Stimulated activated CD8-positive, alpha-beta memory T cell treated with anti-CD3 and anti-CD28 coated beads, Interleukin-12 subunit alpha, Interleukin-12 subunit beta, amount 100 ng/mL, for 1 hour (primary cell): ENCODE measurements at places on chromosomes 7 and 10.
A peak's percentile ranks its signal among the peaks of the same experiment; 100 is the strongest.

DNA sequence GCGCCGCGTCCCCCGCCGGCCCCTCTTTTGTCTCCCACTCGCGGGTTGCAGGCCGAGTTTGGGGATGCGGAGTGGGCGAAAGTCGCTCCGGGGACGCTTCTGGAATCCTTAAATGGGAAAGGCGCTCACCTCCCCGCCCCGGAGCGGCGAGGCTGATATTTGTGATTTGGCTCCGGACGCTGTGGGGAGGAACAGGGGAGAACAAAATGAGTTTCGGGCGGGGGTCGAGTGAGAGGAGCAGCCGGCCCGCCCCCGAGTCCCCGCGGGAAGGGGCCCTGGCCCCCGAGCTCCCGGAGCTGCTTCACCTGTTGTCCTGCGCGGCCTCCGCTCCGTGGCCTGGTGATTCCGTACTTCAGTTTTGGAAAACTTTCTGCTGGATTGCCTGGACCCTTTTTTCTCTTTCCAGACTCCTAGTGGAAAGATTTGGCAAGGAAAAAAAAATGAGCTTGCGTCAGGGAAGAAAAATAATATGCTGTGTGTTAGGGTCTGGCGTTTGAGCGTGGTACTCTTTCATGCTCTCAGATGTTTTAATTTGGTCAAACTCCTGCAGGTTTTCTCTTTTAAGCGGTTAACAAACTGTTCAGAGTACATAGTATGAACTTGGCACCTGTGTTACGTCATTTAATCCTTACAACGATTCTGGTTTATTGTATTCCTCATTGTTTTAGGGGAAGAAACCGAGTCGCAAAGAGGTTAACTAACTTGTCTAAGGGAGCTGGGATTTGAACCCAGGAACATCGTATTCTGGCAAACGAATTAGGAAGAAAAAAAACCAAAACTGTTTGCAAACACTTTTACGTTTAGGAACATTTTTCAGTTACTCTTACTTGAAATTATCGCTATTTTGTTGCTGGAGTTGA is 924 bp downstream of the BMPR1A start:
- DNase-seq: no peak

- DNase-seq: no peak
Measured at GRCh38 chr7:89072081-89072480, 276.5 kb upstream of the TEX47 start.

DNA sequence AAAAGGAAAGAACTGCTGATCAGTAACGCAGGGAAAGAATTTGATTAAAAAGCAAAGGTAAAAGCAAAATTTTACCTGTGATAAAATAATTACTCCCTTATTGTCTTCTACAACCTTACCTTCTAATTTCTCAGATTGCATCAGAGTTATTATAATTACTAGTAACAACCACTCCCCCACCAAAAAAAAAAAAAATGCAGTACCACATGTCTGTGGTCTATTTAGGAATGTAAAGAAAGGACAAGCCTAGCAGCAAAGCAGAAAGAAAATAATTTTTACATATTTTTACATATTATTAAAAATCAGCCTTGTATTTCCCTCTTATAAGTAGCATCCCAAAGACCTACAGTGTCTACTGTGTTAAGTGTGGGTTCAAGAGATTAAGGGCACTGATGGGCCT is 430.4 kb downstream of the TFEC start:
- DNase-seq: no peak

DNA sequence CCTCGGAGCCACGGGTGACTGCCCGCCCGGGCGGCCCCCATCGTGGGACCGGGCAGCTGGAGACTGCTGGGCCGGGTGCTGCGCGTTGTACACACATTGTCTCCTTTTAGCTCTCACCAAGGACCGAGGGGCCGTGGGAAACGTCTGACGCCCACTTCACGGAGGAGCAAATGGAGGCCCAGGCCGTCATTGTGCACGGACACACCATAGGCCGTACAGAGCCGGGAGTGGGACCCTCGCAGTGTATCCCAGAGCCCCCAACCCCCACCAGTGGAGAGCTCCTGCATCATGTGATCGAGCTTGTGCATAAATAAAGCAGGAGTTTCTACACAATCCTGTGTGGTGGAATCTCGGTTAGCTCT is 722 bp downstream of the DENND10 start:
- no peak for DNase-seq

DNA sequence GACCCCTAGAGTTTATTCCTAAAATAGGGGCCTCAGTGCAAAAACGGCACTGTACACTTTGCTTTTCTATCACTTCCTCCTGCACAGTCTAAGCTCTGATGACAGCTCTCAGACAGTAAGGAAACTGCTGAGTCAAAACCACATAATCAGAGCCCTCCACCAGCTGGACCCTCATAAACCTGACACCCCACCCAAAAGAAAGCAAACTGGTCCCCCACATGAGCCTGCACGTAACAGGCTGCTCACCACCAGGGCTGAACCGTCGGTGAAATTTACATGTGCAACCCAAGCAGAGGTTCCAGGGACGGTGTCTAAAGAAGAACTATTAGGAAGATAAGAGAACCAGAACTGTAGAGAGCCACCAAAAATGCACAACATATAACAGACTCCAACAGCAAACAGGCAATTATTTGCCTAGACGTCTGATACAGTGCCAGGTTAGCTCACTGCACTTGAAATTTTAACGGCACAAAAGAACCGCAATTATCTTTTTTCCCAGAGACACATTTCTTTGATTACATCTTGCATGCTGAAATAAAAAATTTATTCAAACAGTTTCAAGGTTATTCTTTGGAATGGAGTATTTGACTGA is 19.6 kb downstream of the SGMS1 start:
- no peak for DNase-seq

DNA sequence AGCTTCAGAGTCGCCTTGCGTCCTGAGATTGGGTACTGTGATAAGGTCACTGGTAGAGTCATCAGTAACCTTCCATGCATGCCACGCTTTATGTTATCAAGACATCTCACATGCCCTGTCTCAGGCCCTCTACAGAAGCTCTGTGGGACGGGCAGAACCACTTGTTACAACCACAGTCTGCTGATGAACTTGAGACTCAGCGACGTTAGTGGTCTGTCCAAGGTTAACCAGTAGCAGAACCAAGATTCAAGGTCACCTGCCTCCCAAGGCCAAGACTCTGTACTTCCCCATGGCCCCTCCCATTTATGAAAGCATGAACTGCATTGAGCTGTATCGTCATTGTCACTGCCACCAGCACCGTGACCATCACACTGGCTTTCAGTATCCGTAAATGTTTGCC is 15.0 kb downstream of the IQCE start:
- no peak for DNase-seq

GRCh38 chr10:83078160-83078559 is 1061.1 kb upstream of the GHITM start:
- no peak for DNase-seq

DNA sequence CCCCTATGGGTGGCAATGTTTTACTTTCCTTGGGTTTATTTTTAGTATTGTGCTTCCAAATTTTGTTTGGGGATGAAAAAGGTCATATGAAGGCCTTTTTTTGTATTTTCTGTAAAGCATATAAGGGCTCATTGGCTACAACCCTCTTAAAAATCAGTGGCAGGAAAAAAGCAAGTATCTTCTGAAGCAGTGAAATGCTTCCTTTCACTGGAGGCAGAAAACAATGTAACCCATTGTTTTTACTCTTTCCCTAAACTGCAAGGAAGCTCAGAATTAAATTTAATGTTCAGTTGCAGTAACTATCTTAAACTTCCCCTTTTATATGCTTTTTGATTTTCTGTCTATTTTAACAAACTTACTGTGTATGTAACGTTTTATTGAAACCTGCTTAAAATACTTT is 148.7 kb upstream of the LYZL1 start:
- DNase-seq: no peak

DNA sequence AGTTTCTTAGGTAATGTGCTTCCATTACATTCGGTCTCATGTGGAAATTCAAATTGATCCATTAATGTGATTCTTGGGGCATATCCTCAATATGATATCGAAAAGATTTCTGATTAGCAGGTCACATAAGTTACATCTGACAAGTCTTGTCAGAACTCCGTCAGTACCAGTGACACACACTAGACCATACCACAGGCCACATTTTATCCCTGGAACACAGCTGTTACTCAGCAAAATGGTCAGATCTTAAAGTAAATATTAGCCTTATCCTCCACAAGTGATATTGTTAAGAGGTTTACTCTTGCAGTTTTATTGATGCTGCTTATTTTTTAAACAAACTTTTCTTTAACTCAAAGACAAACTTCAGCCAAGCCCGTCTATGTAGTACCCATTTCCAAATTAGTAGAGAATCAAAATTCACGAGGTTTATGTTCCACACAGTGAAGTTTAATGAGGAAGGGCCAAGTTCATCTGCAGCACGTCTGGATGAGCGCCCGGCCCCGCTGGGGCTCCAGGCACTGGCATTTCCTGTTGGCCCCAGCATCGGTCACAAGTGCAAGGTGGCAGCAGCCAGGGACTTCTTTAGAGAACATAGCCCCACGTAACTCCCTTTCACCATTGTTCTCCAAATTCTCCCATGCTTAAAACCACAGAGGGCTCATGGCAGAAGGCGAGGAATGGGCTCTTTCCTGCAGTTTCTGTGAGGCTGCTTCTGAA is 132.2 kb downstream of the VIPR2 start:
- no peak for DNase-seq

GRCh38 chr7:100885440-100886141 is 3.9 kb downstream of the UFSP1 start:
- DNase-seq: no peak

- DNase-seq: no peak
Measured at GRCh38 chr10:52400562-52400961, 86.5 kb downstream of the DKK1 start.

GRCh38 chr7:148114804-148115203 is 475.8 kb upstream of the C7orf33 start:
- DNase-seq: no peak

- DNase-seq: no peak
Measured at GRCh38 chr7:130845581-130846085, 111.6 kb upstream of the KLF14 start.

DNA sequence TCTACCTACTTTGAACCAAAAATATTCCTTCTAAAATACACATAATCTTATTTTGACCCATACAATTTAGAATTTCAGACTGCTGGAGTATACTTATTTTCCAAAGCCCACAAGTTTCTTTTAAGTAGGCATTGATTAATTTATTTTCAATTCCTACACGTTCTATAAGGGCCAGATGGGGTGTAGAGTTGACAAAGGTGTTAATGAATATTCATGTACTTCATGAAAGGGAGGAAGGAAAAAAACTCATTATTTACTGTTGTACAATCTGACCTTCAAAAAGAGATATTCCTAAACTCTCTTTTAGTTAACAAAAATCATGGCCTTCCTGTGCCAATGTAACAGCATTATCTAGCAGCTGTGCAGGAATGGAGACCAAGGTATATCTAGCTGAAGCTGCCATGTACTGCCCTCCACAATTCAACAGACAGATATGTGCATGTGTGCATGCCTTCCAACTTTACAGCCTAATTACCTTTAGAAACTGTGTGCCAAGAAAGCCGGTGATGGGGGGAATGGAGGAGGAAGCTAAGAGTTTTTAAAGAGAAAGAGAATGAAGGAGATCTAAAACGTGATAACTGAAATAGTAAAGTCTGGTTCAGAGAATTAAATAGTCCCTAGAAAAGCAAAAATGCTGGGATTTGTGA is 108.9 kb downstream of the UPF2 start:
- DNase-seq: no peak

DNA sequence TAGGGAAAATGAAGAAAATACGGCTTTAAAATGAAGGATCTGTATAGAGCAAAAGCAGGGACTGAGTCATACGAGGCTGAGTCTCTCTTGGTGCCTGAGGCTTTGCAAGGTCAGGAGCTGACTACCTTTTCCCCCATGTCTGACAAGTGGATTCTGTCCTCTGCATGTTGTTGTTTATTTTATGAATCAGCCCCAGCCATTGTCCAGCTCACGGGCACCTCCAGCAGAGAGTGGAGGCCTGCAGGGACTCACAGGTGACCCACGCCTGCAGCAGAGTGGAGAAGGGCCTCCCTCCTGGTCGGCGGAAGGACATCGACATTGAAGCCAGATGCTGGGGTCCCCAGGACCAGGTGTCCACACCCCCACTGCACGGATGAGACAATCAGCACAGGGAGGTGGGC is 233.9 kb downstream of the WDR37 start:
- DNase-seq: no peak

GRCh38 chr10:122487174-122487765 is 25.9 kb downstream of the HTRA1 start:
- no peak for DNase-seq

GRCh38 chr7:157405914-157406810 is 69.4 kb downstream of the DNAJB6 start:
- DNase-seq: no peak

- no peak for DNase-seq
Measured at GRCh38 chr7:106358103-106358663, 73.4 kb upstream of the NAMPT start.

DNA sequence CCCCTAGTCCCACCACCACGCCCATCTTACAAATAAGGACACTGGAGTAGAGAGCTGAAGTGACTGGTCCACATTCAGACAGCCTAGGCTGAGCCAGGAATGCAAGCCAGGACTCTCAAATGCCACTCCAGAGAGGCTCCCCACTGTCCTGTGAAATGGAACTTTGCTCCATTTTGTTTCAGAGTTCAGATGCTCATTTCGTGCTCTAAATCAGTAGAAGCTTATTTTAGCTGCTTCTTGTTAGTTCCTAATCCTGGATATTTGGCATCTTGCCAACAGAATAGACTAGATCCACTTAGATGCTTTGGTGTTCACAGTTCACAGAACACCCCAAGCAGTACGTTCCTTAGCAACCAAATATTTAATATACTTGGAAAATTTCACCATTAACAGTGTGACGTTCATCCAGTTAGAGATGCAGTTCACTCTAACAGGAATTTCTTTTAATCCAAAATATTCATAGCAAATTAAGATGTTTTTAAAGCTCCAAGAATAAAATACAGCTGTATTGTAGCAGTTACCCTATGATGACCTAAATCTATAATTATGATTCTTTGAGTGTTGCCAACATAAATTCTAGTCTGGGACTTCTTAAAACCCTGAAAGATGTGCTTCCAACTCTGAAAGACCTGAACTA is 7.3 kb downstream of the MMP21 start:
- DNase-seq: no peak

DNA sequence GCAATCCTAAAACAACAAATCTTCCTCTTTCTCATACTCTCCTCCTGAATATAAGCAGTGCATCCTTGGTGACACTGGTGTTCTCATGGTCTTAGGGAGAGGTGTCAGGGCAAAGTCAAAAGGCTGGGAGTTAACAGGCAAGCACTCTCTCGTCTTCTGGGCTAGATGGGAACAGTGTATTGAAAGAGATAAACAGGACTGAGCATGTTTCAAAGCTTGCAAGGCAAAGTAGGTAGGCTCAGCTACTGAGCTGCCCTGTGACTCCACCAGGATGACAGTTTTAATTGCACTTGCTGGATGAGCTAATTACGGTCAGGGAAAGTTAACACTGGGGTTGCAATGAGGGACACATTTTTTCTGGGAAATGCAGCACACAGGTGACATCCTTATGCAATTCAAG is 554.9 kb upstream of the NRP1 start:
- DNase-seq: no peak

- DNase-seq: peak; percentile 55
Measured at GRCh38 chr10:80535671-80536360, 1.9 kb upstream of the SH2D4B start.
